Uterus (tissue), 4 donors: ENCODE measurements at places on chromosomes 6 and 20. TPM values are rescaled to one million over a fixed set of nuclear protein-coding genes. Genes with fewer than 3 reads are reported as not detected.

DSP gene
- total RNA-seq: 10.8 TPM

- DNase-seq: no peak
Observed at GRCh38 chr20:32524829-32525501, 60.2 kb downstream of the NOL4L start.

DNA sequence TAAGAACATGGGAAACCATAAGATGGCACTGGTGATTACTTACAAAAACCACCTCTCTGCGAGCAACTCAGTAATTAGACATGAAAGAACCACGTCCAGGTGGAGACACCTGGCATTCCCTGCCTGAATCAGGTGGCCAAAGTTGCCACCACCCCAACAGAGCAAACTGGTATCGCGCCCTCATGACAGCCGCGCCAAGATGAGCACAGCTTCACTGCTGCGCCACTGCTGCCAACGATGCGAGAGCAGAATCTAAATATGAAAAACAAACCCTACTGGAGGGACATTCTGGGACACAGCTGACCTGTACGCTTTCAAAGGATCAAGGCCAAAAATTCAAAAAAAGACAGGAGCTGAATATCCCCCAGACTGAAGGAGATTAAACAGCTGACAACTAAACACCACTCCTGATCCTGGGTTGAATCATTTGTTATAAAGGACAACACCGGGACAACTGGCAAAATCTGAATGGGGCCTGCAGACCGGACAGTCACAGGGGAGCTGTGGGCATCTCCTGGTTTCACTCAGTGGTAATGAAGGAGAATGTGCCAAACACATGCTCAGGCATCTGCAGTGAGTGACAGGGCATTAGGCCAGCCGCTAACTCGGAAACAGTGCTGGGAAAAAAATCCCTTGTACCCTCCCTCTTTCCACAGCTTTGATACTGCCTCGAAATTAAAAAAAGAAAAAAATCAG lies 17.4 kb downstream of the CST7 start:
- no peak for DNase-seq

DNA sequence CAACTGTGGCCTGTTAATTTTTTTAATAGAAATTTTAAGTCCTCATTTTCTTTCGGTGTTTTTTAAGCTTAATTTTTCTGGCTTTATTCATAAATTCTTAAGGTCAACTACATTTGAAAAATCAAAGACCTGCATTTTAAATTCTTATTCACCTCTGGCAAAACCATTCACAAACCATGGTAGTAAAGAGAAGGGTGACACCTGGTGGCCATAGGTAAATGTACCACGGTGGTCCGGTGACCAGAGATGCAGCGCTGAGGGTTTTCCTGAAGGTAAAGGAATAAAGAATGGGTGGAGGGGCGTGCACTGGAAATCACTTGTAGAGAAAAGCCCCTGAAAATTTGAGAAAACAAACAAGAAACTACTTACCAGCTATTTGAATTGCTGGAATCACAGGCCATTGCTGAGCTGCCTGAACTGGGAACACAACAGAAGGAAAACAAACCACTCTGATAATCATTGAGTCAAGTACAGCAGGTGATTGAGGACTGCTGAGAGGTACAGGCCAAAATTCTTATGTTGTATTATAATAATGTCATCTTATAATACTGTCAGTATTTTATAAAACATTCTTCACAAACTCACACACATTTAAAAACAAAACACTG lies 10.1 kb downstream of the HFE start:
- peak; percentile 58 for DNase-seq

- no peak for DNase-seq
Observed at GRCh38 chr6:107284805-107285204, 169.5 kb upstream of the BEND3 start.

DNA sequence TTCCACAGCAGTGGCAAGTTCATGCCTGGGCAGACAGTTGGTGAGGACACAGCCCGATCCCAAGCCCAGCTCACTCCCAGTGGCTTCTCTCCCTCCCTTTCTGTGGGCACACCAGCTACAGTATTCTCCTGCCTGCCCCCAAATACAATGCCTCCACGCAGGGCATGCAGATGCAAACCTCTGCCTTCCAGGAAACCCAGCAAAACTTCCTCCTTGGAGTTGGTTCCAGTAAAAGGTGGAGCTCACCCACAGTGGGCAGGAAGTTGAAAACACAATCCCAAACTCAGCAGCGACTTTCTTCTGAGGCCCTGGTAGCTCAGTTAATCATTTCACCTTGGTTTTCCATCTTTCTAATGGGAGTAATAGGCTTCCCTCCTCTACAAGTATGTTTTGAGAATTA lies 93.7 kb downstream of the LY86 start:
- no peak for DNase-seq

DNA sequence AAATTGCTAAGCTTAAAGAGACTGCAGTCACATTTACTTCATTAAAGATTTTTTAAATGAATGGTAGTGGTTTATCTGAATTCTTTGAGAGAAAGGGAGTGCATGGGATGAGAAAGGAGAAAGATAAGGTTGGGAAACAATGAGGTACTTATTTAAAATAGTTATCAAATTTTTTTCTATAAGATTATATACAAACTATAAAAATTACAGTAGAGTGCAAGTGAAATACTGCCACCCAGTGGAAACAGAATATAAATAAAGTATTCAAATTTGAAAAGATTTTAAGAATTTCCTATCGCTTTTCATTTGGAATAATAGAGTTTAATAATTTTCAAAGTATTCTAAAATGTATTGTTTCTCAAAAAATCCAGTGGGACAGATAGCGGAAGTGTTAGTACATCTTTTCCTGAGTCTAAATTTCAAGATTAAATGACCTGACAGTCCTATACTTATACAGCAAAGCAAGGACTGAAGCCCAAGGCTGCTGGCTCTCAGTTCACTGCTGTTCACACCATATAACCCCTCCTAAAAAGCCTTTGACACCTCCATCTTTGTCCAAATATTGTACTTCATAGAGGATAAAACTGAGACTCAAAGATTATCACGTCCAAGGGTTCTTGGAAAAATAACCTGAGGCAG lies 31.1 kb downstream of the EPM2A start:
- no peak for DNase-seq
